Subcutaneous adipose tissue (tissue), 4 donors: ENCODE measurements at places on chromosomes 5 and 9. TPM values are rescaled to one million over a fixed set of nuclear protein-coding genes. Genes with fewer than 3 reads are reported as not detected.

Gene BTNL3
- total RNA-seq: not detected

Gene JADE2
- total RNA-seq: 18.3 TPM

Gene RELL2
- 0.49 TPM for total RNA-seq

Gene RLN2
- not detected for total RNA-seq
